Left lung (tissue), 14 donors: ENCODE measurements at places on chromosomes 1 and 21. TPM values are rescaled to one million over a fixed set of nuclear protein-coding genes. Genes with fewer than 3 reads are reported as not detected.

Gene CRYBG2
- total RNA-seq = 2.0 TPM

Gene ACKR1
- 16.8 TPM for total RNA-seq

Gene LRRN2
- 2.5 TPM for total RNA-seq

Gene RIIAD1
- total RNA-seq = not detected

DNA sequence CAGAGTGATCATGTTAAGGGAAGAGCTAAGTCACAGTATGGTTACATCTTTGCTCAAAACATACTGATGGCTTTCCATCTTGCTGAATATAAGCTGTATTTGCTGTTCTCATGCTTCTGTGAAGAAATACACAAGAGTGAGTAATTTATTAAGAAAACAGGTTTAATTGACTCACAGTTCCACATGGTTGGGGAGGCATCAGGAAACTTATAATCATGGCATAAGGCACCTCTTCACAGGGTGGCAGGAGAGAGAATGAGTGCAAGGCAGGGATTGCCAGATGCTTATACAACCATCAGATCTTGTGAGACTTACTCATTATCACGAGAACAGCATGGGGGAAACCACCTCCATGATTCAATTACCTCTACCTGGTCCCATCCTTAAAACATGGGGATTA lies 24.4 kb upstream of the RGS5 start:
- no peak for DNase-seq

DNA sequence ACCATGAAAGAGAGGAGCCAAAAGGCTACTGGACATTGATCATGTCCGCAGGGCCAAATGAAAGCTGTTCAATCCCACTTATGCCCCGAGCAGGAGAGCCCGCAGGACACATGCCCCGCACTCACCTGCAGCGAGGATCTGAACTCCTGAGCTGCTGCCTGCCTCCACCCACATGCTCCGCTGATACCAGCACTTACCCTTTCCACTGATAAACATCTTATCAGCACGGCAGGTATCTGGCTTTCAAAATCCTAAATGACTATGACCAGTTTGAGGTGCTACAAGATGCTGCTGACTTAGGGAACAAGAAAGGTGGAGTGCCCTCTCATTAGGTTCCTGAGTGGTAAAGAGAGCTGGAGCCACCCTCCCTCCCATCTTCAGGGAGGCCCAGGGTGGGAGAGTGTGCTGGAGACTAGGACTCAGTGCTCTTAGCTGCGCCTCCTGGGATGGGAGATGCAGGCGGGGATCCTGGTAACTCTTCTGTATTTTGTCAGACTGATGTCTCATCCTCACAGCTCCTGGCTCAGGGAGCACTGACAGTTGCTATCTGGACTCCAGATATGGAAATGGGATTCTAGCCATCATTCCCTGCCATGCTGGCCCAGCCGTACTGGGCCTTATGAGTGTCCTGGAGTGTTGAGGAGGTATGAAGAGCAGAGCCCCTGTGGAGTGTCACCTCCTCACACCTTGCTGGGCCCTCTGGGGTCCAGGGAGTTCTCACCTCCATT lies 86.4 kb upstream of the F3 start:
- no peak for DNase-seq

DNA sequence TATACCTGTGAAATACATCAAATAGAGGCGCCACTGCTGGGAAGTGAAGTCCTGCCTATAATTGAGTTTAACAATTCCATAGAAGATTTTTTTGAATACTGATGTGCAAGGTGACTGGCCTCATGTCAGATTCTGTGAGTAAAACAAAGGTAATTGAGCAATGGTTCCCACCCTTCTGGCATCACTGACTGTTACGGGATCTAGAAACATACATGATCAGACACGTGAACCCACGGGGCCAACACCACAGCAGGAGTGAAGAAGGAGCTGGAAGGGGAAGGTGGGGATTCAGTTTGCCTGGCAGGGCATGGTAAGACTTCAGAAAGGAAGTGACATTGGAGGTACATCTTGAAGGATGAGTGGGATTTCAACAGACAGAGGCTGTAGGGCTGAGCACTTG lies 270.2 kb downstream of the DISC1 start:
- DNase-seq = no peak

DNA sequence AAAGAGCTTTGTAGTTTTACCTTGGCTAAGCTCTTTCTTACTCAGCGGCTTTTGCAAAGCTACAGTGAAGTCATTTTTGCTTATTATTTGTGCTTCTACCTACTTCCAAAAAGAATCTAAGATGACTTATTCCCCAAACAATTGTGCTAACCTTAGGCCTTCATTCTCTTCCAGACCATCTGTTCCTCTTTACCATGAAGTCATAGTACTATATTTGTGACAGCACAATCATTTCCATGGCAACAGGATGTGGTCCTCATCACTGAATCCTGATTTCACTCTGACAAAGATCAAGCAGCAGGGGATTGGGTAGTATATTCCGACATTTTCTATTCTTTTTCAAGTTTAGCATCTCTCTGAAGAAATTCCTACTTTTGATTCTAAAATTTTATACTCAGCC lies 24.8 kb upstream of the NMNAT2 start:
- peak; percentile 26 for DNase-seq

DNA sequence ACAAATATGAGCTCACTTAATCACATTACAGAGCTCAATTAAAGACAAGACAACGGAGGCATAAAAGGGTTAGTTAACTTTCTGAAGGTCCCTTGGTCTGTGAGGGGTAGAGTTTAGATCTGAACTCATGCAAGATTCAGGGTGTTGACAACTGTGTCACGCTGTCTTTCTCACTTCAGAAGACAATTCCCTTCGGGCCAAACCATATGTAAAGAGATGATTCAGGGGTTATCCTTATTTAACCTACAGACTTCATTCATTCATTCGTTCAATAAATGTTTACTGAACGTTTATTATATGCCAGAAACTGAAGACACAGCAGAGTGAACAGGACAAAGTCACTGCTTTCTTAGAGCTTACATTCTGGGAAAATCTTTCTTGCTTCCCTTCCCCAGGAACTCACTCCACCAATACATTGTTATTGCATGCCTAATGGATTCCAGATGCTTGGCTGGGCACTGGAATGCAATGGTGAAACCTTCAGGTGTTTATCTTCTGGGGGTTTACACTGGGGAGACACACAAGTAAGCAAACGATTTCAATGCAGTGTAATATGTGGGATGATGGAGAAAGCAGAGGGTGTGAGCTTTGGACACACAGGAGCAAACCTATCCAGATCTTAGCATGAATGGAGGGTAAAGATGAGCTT lies 6.4 kb downstream of the XCL1 start:
- DNase-seq = no peak

DNA sequence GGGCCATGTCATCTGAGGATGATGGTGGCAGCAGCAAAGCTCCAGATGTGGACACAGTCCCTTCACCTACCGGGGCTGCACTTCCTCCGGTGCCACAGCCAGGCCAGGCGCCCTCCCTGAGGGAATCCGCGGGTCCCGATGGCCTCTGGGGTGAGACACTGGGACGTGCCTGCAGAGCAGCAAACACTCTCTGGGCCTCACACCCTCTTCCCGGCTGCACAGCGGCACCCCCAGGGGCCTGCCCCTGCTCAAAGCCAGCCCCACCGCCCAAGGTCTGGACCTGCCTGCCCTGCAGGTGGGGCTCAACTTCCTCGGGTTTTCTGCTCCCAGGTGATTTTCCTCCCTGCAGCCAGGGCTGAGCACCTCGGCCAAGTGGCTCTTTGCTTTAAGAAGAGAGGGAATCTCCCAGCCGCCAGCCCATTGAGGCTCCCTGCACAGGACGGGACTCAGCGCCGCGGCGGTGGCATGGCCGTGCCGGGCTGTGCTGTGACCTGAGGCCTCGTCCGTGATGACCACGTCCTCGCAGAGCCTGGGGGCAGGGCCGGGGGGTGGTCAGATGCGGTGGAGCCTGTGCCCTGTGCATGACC lies 21.3 kb upstream of the COL18A1 start:
- DNase-seq = peak; percentile 29
